ENCODE measurements at places on chromosomes 1 and 21.
A peak's percentile ranks its signal among the peaks of the same experiment; 100 is the strongest.

- DNase-seq = peak; percentile 74
These were observed 7.7 kb downstream of the PADI1 start for GRCh38 chr1:17212487-17213121.

DNA sequence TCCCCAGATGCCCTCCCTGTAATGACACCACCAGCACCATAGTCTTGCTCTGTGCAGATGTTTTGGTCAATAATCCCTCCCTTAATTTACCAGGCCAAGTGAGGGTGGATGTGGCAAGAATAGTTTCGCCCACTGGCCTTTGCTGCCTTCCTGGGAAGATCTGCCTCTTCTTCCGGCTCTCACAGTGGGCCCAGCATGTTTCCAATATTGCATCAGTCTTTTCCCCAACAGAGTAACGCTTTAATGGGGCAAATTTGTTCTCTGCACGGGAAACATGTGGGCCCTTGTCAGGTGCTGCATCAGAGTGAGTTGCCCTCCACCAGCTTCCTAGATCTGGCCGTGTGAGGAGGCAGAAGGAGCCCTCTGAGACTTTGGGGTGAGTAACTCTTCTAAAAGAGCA is 12.0 kb upstream of the ALX3 start:
- no peak for DNase-seq

GRCh38 chr1:149845416-149845815 is 54.0 kb upstream of the BOLA1 start:
- peak; percentile 24 for DNase-seq

GRCh38 chr1:234315091-234315541 is 58.1 kb upstream of the COA6 start:
- DNase-seq = no peak

DNA sequence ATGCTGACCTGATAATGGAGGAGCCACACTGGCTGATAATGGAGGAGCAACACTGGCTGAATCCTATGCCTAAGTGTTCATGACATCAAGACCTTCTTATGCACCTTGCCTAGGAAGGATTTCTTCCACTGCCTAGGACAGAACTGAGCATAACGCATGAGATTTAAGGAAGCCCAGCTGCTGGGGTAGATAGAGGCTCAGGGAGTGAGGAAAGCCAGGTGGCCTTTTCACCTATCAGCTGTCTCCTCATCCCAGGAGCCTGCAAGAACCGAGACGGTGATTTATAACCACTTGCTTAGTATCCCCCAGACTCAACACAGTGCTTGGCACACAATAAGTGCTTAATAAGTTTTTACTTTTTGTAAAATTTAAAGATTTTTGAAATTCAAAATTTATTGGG is 7.4 kb upstream of the CTBS start:
- DNase-seq = no peak

DNA sequence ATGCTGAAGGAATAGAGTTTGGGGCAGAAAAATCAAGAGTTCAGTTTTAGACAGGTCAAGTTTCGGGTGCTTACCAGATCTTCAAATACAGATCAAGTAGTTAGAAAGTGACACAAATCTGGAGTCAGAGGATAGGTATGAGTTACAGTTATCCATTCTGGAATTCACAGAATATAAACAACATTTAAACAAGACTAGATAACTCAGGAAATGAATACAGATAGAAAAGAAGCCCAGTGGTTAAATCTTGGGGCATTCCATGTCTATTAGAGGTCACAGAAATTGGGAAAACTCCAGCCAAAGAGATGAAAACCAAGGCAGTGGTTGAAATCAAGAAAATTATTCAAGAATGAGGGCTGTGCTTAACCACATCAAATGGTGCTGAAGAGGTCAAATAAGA is 187.0 kb upstream of the HP1BP3 start:
- no peak for DNase-seq

DNA sequence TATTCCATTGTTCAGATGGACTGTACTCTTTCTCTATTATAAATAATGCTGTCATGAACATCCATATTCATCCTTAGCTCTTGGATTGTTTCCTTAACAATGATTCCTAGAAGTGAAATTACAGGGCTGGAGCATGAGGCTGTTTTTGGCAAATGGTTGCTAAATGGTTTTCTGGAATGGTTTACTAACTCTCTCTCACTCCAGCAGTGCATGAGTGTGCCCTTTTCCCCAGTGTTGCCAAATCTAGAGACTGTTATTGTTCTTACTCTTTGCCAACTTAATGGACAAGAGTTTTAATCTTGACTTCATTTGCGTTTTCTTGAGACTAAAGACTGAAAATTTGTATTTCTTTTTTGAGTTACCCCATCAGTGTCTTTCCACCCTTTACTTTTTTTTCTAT is 113.0 kb downstream of the PAPPA2 start:
- DNase-seq = no peak

DNA sequence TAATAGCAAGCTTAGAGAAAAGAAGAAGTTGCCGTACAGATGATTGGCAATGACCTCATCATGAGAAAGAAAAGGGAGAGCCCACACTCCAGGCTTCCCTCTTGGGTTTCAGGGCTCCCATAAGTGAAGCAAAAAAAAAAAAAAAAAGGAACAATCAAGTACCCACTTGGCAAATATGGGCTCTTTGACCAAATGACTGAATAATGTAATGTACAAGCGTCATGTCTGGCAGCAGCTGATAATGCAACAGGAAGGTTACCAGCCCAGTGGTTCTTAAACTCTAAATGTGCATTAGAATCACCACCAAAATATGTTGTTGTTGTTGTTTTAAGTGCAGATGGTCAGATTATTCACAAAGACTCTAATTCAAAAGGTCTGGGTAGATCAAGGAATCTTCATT is 13.5 kb downstream of the TNFSF4 start:
- DNase-seq = no peak

DNA sequence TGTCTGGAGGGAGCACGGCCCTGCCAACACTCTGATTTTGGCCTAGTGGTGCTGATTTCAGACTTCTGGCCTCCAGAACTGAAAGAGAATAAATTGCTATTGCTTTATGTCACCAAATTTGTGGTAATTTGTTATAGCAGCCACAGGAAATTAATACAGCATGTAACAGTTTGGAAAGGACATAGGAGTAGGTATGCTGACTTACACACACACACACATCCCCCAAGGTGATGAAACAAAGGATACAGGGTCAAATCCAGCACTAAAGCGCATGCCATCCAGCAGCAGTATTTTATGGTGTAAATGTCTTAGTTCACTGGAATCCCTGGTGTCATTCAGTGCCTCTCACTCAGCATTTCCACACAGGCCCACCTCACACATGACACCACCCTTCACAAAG is 72.2 kb upstream of the MAN1A2 start:
- DNase-seq = no peak

- no peak for DNase-seq
These were observed 98.9 kb downstream of the TMEM53 start for GRCh38 chr1:44575396-44575795.

DNA sequence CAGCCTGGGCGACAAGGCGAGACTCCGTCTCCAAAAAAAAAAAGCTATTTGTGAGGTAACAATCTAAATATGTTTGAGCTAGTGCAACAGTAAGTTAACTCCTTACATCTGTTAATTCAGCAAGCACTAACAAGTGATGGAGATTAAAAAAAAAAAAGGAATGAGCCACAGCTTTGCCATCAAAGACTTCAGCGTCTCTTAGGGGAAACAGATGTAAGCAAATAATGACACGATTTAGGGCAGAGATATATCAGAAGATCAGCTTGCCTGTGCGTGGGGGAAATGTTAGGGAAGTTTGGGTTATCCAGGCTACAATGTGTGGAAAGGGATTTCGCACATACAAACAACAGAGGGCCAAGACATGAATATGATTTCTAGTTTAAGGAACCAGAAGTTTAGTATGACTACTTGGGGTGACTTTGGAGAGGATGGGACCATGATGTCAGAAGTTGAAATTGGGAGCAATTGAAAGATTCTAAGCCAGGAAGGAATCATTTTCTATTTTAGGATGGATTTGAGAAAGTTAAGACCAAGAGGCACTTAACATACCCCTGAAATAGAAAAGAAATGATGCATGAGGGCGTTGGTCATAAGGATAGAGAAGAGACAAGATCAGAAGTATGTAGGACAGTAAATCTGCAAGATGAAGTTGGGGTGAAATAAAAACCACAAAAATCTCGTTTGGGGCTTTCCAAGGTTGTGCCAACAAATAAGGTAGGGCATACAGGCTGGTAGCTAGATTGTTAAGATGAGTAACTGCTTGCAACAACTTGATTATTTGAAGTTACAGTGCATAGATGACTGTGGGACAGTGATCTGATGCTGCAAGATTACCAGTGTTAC is 2.4 kb upstream of the BRWD1 start:
- no peak for DNase-seq

GRCh38 chr1:28537457-28538199 is 15.3 kb upstream of the TRNAU1AP start:
- DNase-seq = no peak

DNA sequence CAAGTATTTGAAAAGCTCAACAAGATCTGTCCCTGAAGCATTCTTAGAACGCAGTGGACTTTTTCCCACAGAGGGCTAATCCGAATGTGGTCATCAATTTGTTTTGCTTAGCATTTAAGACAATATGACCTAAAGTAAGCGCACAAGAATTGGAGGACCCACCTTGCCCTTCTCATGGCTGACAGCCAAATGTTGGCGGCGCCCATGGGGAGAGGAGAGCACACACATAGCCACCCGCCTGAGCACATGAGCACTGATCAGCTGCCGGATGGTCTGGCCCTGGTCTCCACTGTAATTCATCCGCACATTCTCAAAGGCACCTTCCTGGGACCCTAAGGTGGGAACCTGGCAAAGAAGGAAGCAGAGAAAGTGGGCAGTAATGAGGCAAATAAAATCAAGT is 52.4 kb downstream of the UBR4 start:
- DNase-seq = no peak

DNA sequence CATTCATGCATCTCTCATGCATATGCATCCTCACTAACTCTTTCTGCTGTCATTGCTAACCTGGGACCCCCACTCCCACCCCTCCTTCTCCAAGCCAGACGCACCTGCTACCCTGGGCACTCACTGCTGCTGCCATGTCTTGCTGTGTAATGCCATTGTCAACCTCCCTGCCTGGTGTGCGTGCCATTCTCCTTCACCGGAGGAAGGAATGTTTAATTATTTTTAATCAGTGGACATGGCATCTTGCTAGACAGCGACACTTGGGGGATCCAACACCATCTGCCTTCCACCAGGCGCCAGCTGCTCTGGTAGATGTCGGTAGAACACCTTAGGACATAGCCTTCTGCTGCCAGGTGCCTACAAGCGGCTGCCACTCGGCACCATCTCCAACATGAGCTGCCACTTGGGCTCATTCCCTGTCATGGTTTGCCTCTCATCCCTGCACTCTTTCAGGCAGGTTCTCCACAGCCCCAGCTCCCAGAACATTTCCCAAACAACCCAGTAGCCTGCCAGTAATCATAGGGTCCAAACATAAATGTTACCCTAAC is 306.9 kb downstream of the TTLL7 start:
- DNase-seq = no peak

- peak; percentile 41 for DNase-seq
These were observed 1.7 kb downstream of the CLDN14 start for GRCh38 chr21:36478207-36478701.

- DNase-seq = no peak
These were observed 19.0 kb downstream of the THEMIS2 start for GRCh38 chr1:27891196-27891889.

GRCh38 chr21:25578056-25578961 is 29.0 kb downstream of the MRPL39 start:
- DNase-seq = peak; percentile 83

GRCh38 chr1:3987669-3988235 is 87.7 kb upstream of the C1orf174 start:
- DNase-seq = no peak

- no peak for DNase-seq
These were observed 620.5 kb upstream of the PKN2 start for GRCh38 chr1:88063605-88064004.

DNA sequence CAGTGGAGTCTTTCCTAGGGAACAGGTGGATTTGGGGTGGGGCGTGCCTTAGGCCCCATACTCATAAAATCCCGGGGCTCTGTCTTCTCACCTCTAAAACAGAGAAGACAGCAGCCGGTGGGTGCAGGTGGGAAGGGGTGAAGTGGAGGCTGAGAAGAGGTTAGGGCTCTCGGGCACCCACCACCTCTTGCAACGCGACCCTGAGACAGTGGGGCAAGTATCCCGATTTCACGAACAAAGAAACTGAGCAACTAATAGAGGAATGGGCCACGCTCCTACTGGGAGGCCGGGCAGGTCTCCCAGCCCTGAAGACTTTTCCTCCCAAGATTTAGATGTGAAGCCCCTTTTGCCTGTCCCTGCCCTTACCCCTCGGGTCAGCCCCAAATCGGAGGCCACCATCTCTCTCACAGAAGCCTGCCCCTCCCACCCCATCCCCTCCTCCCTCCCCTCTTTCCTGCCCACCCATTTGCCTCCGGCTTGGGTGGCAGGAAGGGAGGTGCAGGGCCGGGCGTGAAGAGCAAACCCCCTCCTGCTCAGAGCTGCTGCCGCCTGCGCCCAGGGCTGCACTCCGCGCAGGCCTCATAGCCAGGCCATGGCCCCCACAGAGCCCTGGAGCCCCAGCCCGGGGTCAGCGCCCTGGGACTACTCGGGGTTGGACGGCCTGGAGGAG is at the start of gene GPR25:
Gene GPR25 (plus strand): TSS at position 536 of the 670 bp plus-strand sequence. CDS start 57 bp downstream, at position 593.
- DNase-seq = no peak

GRCh38 chr1:42979896-42980800 is 21.5 kb upstream of the SLC2A1 start:
- no peak for DNase-seq

GRCh38 chr1:186139701-186140100 is 235.4 kb downstream of the TPR start:
- DNase-seq = no peak

GRCh38 chr1:199877526-199878384 is 149.8 kb upstream of the NR5A2 start:
- no peak for DNase-seq

DNA sequence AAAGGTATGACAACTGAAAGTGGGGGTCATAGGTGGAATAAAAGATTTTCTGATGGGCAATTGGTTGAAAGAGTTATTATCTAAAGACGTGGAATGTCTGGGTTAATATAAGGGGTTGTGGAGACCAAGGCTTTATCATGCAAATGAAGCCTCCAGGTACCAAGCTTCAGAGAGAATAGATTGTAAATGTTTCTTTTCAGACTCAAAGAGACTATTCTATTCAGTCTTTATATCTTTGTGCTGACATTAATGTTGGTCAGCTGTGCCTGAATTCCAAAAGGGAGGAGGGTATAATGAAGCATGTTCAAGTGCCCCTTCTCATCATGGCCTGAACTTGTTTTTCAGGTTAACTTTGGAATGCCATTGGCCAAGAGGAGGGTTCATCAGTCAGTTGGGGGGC is 145.3 kb downstream of the SETD4 start:
- no peak for DNase-seq

GRCh38 chr1:226692051-226692792 is 46.9 kb downstream of the ITPKB start:
- no peak for DNase-seq

- DNase-seq = no peak
These were observed 78.8 kb upstream of the PPM1J start for GRCh38 chr1:112793631-112794565.

GRCh38 chr1:159071970-159072582 is 4.5 kb downstream of the AIM2 start:
- DNase-seq = no peak

DNA sequence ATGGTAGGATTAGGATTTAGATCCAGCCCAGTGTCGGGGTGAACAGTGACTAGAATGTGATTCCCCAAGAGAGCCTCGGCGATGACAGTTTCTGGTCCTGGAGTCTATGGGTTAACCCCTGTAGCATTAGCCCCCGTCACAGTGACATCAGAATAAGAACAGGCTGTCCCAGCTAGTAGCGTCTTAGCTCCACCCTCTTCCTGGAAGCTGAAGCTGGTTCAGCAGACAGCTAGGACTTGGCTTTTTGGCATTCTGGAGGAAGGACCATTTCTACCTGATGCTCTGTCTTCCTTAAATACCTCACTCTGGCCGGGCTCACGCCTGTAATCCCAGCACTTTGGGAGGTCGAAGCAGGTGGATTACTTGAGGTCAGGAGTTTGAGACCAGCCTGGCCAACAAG is 5.0 kb downstream of the NDUFS2 start:
- no peak for DNase-seq

All from activated T-cell treated with anti-CD3 and anti-CD28 coated beads, Interleukin-2, amount 50 U/mL, for 48 hours (primary cell).